CD4-positive, alpha-beta T cell treated with Interleukin-15 for 4 hours (primary cell): ENCODE measurements at places on chromosomes 13 and 19.

DNA sequence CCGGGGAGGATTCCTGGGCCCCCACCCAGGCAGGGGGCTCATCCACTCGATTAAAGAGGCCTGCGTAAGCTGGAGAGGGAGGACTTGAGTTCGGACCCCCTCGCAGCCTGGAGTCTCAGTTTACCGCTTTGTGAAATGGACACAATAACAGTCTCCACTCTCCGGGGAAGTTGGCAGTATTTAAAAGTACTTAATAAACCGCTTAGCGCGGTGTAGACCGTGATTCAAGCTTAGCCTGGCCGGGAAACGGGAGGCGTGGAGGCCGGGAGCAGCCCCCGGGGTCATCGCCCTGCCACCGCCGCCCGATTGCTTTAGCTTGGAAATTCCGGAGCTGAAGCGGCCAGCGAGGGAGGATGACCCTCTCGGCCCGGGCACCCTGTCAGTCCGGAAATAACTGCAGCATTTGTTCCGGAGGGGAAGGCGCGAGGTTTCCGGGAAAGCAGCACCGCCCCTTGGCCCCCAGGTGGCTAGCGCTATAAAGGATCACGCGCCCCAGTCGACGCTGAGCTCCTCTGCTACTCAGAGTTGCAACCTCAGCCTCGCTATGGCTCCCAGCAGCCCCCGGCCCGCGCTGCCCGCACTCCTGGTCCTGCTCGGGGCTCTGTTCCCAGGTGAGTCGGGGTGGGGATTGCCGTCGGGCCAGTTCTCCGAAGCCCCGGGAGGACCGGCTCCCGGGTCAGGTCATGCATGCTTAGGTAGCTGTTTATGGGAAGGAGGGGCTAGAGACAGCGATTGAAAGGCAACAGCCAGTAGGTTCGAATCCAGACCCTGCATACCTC, at the start of gene ICAM1:
Gene ICAM1, plus strand, starts transcription at position 505 of the 779 bp plus-strand sequence. Its CDS starts 40 bp downstream, at position 545.
- peak; percentile 71 for DNase-seq

GRCh38 chr19:41887711-41888382, 4.9 kb downstream of the ARHGEF1 start:
- DNase-seq = peak; percentile 88

DNA sequence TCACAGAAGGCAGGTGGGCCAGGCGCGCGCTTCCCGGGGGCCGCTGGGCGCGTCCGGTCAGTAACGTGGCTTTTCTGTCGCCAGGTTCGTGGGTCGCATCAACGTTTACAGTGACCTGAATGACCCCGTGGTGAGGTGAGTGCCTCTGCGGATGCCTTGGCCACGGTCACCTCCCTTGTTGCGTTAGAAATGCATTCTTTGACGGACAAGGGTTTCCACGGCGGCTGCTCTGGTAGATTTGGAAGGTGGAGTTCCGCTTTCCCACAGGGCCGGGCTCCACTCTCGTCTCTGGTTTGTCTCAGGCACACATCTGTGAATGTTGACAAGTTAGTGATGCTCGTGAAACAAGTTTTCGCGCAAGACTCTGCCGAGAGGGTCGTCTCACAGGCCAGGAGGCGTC, 130.0 kb downstream of the ATP11A start:
- DNase-seq = no peak

- DNase-seq = no peak
Measured at GRCh38 chr13:36131222-36131930, at the start of gene DCLK1. DCLK1 (minus strand) TSS chr13:36131382.

DNA sequence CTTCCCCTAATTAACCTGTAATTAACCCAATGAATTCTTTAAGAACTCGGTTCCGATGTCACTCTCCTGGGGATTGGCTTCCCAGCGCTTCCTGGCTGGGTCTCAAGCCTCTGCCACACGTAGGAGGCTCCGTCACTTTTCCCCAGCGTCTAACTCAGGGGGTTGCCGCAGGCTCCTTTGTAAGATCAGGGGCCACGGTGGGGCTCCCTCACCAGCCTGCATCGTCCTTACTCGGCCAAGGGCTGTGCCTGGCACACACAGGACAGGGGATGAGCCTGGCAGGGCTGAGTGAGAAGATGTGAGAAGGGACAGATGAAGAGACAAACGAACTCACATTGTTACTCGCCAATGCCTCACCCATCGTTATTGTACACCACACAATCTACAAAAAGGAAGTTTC, 20.9 kb upstream of the ATP11A start:
- DNase-seq = no peak

DNA sequence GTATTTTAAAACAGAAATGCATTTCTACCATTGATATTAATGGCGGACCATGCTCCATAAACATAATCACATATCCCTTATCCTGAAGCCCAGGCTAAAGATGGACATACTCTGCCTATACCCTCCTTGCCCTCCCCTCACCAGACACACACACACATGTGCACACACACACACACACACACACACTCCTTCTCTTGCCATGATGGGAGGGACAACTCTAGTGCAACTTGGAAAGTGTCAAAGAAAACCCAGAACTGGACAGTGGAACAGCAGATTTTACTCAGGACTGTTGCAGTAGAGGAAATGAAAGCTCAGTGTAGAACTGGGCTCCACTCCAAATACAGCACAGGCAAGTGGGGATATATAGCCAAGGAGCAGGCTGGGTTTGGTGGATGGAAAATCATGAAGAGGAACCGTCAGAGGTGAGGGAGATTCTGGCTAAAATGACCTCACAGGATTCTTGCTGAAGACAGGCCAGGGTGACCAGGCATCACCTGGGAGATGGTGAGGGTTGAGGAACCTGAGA, 40.8 kb downstream of the TNFRSF19 start:
- no peak for DNase-seq

DNA sequence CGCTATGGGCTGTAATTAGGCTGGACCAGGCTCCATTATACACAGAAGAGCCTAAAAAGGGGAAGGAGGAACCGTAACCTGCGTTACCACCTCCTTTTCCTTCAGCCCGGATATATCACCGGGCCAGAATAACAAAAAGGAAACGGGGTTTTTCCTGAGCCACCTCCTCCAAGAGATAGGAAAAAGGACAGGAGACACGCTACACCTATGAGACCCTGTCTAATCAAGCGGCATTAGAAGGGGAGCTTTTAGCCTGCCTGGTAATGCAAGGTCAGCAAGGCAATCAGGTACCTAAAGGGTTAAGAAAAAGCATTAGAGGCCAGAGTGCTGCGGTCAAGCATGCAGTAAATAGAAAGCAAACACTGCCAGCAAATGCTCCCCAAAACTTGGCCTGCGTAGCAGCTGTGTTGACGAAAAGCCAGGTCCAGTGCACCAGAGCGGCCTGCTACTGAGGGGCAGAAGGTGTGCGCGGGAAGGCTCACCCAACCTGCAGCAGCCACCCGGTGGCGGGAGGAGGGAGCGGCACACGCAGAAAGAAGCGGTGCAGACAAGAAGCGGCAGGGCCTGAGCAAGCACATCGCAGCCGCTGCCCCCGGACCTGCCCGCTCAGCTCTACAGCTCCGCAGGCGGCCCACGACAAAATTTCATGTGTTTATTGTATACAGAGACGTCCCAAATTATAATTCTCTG, 1466.1 kb downstream of the UQCRFS1 start:
- no peak for DNase-seq

- DNase-seq = no peak
Measured at GRCh38 chr19:18312092-18312534, 10.8 kb downstream of the LSM4 start.

DNA sequence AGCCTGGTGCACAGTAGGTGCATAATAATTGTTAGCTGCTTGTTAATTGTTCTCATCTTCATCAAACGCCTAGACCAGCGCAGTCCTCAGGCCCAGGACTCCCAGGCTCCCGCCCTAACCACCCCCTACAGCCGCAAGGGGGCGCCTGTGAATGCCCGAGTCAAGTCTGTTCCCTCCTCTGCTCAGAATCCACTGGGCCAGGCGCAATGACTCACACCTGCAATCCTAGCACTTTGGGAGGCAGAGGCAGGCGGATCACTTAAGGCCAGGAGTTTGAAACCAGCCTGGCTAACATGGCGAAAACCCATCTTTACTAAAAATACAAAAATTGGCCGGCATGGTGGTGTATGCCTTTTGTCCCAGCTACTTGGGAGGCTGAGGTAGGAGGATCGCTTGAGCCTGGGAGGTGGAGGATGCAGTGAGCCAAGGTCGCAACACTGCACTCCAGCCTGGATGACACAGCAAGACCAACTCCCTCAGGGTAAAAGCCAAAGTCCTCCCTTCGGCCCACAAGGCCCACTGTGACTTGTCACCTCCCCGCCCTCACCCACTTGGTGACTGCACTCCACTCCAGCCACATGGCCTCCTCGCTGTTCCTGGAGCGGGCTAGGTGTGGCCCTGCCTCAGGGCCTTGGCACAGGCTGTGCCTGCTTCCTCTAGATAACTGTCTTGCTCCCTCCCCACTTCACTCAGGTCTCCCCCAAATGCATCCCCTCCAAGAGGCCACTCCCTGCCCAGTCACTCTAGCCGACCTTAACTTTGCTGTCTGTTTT, 9.1 kb downstream of the ZNF653 start:
- DNase-seq = peak; percentile 57

DNA sequence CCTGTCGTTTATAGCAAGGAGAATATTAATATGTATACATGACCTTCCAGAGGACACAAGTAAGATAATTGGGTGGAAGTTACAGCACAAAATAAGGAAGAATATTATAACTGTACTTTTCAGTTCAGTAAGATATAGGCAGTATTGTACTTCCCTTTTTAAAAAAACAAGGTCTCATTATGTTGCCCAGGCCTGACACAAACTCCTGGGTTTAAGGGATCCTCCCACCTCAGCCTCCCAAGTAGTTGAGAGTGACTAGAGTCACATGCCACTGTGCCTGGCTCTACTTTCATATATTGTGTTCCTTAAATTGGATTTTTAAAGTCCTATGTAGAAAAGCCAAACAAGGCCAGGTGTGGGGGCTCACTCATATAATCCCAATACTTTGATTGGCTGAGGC, 19.5 kb upstream of the MAB21L1 start:
- DNase-seq = no peak

GRCh38 chr13:31476266-31476665, 263.1 kb upstream of the RXFP2 start:
- no peak for DNase-seq

- no peak for DNase-seq
Measured at GRCh38 chr13:106163426-106163825, 372.0 kb downstream of the EFNB2 start.

DNA sequence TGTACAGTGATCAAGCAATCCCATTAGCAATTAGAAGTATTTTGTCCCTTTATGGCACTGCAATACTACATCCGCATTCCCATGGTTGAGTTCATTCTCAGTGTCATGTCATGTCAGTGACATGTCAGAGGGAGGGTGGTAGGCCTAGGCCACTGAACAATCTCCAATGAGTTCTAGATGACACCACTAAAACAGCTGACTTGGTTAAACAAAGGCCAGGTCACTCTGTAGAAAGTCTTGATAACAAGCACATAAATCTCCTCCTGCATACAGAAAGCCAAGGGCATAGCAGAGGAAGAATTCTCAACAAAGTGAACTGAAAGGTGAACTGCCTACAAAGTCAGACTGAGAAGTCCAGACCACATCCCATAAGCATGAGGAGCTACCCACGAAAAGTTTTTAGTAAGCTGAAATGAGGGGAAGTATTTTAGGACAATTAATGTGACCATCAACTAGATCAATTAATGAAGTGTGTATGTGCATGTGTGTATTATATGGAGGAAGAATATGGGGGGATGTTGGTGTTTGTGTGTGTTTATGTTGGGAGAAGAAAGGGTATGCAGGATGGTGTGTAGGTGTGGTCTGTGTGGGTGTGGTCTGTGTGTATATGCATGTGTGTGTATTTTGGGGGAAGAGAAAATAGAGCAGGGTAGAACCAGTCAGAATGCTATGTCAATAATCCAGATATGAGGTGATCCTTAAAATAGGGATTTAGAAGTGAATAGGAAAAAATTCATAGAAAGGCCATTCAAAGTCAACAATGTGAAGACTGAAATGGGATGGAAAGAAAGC, 67.7 kb downstream of the TBC1D4 start:
- no peak for DNase-seq

GRCh38 chr13:110832205-110832479, 82.7 kb downstream of the ANKRD10 start:
- DNase-seq = no peak

- no peak for DNase-seq
Measured at GRCh38 chr19:31330237-31330636, 19.0 kb downstream of the TSHZ3 start.

DNA sequence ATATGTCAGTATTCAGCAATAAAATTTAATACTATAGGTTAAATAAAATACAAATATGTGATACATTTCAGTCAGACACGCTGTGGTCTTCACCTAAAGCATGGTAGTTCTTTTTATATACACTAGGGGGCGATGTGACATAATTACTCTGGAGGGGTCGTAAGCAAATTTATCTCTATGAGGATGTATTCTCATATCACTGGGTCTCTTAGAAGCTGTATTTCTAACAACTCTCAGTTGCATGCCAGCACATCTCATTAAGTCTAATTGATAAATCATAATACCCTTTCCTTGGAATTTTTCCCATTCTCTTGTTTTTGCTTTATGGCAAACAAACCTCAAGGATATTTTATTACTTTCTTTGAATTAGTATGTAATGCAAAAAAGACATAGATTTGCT, 3.9 kb upstream of the PCDH17 start:
- peak; percentile 9 for DNase-seq

DNA sequence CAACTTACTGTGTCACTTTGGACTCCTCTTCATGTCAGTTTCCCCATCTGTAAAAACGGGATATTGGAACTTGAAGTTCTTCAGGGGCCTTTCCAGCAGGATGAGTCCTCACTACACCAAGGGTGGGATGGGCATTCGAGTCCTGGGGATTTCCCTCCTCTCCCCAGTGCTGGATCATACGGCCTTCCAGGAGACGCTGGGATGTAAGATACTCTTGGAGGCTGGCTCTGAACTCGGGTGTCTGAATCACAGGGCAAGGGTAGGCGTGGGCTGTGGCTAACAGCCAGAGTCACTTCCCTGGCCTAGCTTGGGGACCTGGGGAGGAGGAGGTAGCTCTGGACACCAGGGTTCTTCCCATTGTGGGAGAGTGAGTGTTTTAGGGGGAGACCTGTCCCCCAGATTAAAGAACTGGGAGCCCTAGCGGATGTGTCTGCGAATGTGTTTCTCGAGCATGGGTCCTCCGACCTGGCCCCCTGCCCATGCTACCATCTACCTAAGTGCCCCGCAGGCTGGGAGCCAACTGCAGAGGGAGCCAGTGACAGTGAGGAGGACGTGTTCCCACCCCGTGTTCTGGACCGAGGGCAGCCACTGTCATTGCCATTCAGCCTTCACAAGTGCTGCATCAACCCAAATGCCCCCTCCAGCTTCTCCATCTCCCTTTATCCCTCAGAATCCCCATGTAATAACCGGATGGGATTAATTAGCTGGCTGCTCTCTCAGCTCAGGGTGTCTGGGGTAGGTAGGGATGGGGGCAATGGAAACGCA, 2.4 kb upstream of the CYTH2 start:
- no peak for DNase-seq

- no peak for DNase-seq
Measured at GRCh38 chr13:108586826-108587225, 42.6 kb upstream of the MYO16 start.

DNA sequence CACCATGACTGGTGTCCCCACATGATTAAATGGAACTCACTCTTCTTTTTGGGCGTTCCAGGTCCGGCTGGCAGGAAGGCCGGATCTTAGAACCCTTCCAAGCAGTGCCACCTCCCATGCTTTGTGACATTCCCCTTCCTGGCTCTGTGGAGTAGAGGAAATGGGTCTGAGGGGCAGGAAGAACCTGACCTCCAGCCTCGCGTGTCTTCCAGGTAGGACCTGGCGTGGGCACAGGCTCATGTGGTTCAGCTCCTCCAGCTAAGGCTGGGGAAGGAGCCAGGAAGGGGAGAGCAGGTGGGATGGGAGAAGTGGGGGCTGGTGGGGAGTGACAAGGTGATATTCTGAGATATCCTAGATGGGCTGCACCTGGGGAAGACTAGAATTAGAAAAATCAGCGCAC, 2.1 kb downstream of the TMEM255B start:
- no peak for DNase-seq
